ENCODE measurements at places on chromosomes 11 and 22. TPM values are rescaled to one million over a fixed set of nuclear protein-coding genes. Genes with fewer than 3 reads are reported as not detected.

Gene TPBGL
- total RNA-seq = not detected

Gene LGR4
- 59.2 TPM for total RNA-seq

Gene ARHGAP8
- 0.54 TPM for total RNA-seq

Gene TECTA
- 1.4 TPM for total RNA-seq

Gene LMO1
- total RNA-seq = not detected

Gene FIBIN
- total RNA-seq = 45.3 TPM

Gene OR10G8
- total RNA-seq = not detected

Gene RPUSD4
- total RNA-seq = 21.3 TPM

Gene NCAM1
- total RNA-seq = 1.8 TPM

Gene GAS2
- 0.51 TPM for total RNA-seq

Gene UBQLN3
- not detected for total RNA-seq

Gene CCDC73
- not detected for total RNA-seq

Gene MYEOV
- total RNA-seq = 0.63 TPM

Gene PHLDA2
- 16.8 TPM for total RNA-seq

Gene NOX4
- 0.54 TPM for total RNA-seq

Gene FAM83F
- not detected for total RNA-seq

Gene TBC1D22A
- total RNA-seq = 13.3 TPM

Gene TTC36
- 1.1 TPM for total RNA-seq

Gene VSIG10L2
- total RNA-seq = not detected

Gene HEPN1
- not detected for total RNA-seq

Gene OPCML
- total RNA-seq = 1.6 TPM

Gene SHANK2
- 3.9 TPM for total RNA-seq

Gene CRYBA4
- total RNA-seq = not detected

Gene MAPK8IP2
- 0.38 TPM for total RNA-seq

Gene HOATZ
- not detected for total RNA-seq

Gene ELFN2
- 0.89 TPM for total RNA-seq

Gene SOX10
- total RNA-seq = not detected

Gene FAM180B
- total RNA-seq = not detected

Gene EP300
- total RNA-seq = 23.4 TPM

Gene TRIM49
- total RNA-seq = not detected

Gene CADM1
- 0.38 TPM for total RNA-seq

Gene AP5B1
- total RNA-seq = 16.4 TPM

Gene UNC93B1
- 37.7 TPM for total RNA-seq

Gene PPME1
- total RNA-seq = 41.5 TPM

Gene CENPM
- total RNA-seq = 5.7 TPM

Gene TIGD3
- not detected for total RNA-seq

Gene ZNF214
- total RNA-seq = 2.1 TPM

Gene OR52E6
- not detected for total RNA-seq

Gene ARHGAP1
- total RNA-seq = 54.3 TPM

Gene SCN3B
- not detected for total RNA-seq

Gene INSC
- total RNA-seq = 0.89 TPM

Gene OR51G1
- total RNA-seq = not detected

Gene OR2D2
- 0.22 TPM for total RNA-seq

Gene F2
- not detected for total RNA-seq

Gene OR51E2
- not detected for total RNA-seq

Gene PKP3
- 4.9 TPM for total RNA-seq

Gene TP53I11
- 66.5 TPM for total RNA-seq

Gene NCF4
- total RNA-seq = not detected

Gene XKR3
- not detected for total RNA-seq

Gene GLYAT
- not detected for total RNA-seq

Gene TEX12
- total RNA-seq = 2.2 TPM

Gene OR51B6
- total RNA-seq = not detected

Gene CDON
- total RNA-seq = 10.3 TPM

Gene VWA5A
- total RNA-seq = 4.3 TPM

Gene IGLL1
- total RNA-seq = not detected

Measured in GM23248 (cell line).